ENCODE measurements at places on chromosomes 7 and 10. TPM values are rescaled to one million over a fixed set of nuclear protein-coding genes. Genes with fewer than 3 reads are reported as not detected.

The DENND2A gene
- 31.7 TPM for total RNA-seq

The ITPRID1 gene
- 0.27 TPM for total RNA-seq

The PHKG1 gene
- total RNA-seq = 2.5 TPM

The UBE3C gene
- 92.3 TPM for total RNA-seq

The AGBL3 gene
- 6.9 TPM for total RNA-seq

The BMPER gene
- total RNA-seq = 3.8 TPM

The GIMAP7 gene
- total RNA-seq = 1.8 TPM

Data from cerebellum (tissue), 4 donors.